ENCODE measurements at places on chromosomes 3 and 15.

DNA sequence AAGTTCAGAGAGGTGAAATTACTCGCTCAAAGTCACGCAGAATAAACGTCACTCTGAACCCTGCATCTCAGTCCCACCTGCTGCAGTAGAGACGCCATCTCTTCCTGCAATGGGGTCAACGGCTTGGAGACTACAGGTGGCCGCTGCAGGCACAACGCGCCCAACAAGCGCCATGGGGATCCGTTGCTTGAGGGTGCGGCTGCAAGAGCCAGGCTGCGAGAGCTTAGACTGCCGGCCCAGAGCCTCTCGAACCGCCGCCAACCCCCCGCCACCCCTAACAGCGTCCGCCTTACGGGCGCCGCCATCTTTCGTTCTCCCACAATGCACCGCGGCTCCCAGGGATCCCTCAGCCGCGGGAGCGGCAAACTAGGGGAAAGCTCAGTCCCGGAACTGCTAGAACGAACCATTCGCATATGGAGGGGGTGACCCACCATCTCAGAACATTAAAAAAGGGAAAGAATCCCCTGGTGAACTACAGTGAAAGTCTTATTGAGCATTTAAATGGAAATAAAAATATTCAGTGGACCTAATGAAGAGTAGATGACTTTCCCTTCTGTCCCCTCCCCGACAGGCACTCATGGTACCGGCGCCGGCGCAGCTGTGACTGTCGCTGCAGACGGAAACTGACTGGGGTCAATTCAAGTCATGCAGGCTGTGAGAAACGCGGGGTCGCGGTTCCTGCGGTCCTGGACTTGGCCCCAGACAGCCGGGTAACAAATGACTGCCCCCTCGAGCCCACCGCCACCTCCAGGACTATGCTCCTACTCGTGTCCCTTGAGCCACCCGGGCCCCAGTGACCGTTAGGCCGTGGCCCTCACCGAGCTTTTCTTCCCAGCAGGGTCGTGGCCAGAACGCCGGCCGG lies at the start of the genes MRPL46 and MRPS11:
Gene MRPL46 (minus strand): TSS at position 316 of the 862 bp plus-strand sequence. CDS start 11 bp downstream, at position 305.
Gene MRPS11 (plus strand): TSS at position 636 of the 862 bp plus-strand sequence. CDS start 10 bp downstream, at position 646.
- peak; percentile 91 for DNase-seq

DNA sequence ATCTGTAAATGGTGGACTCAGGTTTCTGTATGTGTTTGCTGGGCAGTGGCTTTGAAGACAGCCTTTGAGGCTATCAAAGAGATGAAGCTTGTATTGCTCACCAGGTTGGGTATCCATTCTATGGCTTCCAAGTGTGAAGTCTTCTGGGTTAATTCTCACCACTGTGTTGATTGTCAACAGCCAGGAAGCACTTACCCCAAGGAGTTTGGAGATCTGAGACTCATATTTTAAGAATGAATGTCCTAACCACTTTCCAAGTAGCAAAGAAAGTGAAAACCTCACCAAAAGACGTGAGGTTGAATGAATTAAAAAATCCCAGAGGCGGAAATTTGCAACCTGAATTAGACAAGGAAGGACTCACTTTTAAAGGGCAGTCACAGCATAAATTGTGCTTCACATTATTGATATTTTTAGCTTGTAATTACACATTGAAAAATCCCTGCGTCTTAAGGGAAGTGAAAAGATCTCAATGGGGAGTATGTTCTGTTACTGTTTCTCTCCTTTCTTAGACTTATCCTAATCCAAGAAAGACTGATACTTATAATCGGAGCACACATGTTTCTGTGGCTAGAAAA lies 304.0 kb upstream of the TPRG1 start:
- DNase-seq, result no peak

GRCh38 chr3:133711013-133711412 lies 35.2 kb upstream of the TF start:
- no peak for DNase-seq

GRCh38 chr15:80701676-80702311 lies 6.7 kb downstream of the ABHD17C start:
- no peak for DNase-seq

GRCh38 chr15:38626443-38627050 lies 61.9 kb upstream of the RASGRP1 start:
- no peak for DNase-seq

DNA sequence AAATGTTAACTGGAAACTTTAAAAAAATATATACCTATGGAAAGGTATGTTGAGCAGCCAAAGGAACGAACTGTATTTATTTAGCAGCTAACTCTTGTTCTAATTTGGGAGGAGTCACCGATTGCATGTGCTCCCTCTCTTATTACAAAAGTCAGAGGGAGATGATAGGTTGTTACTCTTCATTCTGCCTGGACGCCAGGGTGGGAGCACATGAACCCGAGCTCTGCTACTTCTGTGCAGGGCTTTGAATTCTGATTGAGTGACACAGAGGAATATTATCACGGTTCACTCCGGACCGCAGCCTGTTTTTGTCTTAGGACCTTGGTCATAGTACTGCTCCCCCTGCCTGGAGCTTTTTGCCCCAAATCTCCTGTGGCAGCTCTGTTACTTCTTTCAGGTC lies 36.9 kb upstream of the LRIG1 start:
- no peak for DNase-seq

- DNase-seq, result no peak
These were observed 149.1 kb downstream of the TJP1 start for GRCh38 chr15:29672923-29673809.
